ENCODE measurements at places on chromosomes 2 and 18.

DNA sequence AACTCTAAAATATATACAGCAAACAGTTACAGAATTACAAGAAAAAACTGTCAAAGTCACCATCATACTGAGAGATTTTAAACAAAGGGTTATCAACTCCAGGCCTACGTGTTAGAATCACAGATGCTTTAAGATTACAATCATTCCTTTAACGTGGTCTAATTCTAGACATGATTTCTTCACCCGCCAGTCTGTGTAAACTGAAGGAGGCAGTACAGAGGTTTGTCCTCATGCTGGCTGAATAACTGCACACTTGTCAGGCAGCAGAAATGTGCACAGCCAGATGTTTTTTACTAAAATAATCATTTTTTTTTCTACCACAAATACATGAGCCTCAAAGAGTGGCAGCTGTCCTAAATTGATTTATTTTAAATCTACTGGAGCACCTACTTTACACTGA, 15.5 kb upstream of the NEURL3 start:
- DNase-seq = no peak

DNA sequence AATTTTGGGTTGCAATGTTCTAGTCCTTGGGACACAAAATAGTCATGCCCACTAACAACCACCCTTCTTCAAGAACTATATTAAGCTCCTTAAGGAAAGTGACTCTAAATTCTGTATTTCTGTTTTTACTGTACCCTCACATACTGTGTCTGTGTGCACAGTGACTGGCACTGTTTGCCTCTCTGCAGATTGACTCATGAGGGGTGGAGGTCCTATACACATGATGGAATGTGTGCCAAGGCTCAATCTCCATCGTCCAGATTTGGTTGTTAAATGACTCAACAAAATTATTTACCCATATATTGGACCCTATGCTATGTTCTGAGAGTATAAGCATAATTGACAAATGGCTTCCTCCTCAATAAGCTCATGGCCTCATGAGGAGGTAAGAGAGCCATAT, 126.6 kb upstream of the CWC22 start:
- no peak for DNase-seq

DNA sequence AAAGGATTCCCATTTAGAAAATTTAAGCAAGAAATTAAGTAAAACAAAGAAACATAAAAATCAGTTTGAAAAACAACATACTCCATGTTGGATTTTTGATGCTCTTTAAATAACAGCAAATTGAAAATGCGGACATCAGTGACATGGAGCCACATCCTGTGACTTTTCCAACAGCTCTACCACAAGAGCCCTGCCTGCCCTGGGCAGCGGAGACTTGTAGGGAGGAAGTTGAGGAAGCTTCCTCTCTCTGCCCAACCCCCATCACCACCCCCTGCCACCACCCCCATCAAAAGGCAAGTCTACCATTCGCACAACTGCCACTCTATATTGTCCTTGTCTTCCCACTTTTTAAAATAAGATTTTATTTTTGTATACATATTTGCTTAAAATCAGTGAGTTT, 32.8 kb upstream of the DAPL1 start:
- DNase-seq = no peak

DNA sequence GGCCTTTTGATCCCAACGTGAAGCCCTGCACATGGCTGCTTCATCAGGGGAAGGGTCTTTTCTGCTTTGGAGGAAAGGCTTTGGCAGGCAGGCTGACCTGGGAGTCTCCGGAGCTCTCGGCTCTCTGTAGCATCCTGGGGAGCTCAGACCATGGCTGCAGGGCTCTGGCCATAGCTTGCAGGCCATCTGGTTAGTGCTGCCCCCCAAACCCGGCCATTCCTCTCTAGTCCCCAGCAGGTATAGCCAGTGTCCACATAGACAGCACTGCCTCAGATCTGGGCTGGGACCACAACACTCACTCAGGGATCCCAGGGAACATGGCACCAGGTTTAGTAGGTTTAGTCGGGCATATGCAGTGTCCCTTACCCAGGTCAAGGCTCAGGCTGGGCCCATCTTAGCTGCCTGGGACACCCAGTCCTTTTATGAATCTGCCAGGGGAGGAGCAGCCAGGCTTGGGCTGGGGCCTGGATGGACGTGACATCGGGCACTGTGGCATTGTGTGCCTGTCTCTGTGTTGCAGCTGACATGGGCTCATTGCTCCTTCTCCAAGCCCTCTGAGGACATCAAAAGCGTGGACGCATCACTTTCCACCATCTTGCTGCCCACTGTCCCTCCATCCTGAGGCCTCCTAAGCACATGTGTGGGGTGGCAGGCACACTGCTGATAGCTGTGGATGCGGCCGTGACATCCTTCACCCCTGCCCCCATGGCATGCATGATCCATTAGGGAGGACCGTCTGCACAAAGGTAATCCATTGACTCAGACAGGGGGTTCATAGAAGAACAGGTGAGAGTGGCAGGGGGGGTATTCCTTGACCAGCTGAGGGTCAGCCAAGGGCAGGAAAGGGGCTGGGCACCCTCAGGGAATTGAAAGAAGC, 19.2 kb upstream of the GPR35 start:
- DNase-seq = no peak

- DNase-seq = no peak
Measured at GRCh38 chr2:224982910-224983711, 59.2 kb downstream of the DOCK10 start.

DNA sequence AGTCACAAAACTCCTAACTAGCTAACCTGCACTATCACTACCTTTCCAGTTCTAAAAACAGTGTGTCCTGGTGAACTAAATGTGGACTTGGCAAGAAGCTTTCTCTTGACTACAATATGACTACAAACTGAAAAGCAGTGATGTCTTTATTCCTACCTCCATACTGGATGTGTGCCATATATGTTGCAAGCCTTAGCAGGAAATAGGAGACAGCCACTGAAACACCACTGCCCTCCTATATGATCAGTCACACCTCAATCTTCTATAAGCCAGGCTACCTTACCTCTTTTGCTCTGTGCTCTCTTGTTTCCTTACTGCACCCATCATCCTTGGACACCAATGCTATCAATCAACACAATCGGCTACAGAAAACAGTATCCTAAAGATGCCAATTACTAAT, 34.1 kb downstream of the SS18 start:
- no peak for DNase-seq

DNA sequence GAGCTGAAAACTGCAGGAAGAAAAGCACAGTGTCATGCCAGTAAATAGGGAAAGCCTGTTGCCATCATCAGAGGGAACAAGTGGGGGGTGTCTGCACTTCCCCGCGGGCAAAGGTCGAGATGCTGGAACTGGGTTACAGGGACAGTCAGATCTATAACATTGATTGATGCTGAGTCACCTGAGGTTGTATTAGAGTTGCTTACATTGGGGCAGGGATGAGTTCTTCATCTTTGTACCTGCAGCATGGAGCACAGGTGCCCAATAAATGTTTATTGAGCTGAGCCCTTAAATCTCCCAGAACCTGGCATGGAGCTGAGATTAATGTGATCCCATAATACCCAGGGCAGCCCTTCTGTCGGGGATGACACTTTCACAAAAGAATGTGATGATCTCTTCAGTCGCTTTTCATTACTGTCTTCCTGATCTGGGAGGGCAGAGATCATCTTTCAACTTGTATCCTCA, 5.9 kb upstream of the RNF152 start:
- DNase-seq = no peak

- no peak for DNase-seq
Measured at GRCh38 chr2:88654714-88655113, 27.4 kb upstream of the EIF2AK3 start.

DNA sequence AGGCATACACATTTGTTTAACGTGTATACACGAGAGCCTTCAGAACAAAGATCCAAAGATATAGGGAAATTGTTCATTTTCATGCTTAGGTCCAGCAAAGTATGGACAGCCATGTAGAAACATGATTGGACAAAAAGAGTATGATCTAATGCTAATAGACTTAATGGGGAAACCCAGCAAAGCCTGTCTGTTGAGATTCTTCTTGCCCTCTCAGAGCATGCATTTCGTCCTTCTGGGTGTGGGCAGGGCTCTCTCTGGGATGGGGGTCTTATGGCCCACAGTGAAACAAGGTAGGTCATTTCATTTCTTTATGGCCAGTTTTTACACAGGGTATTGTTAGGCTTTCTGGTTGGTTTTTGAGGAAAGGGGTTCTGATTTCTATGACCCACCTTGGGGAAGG, 124.4 kb downstream of the COMMD1 start:
- DNase-seq = no peak

DNA sequence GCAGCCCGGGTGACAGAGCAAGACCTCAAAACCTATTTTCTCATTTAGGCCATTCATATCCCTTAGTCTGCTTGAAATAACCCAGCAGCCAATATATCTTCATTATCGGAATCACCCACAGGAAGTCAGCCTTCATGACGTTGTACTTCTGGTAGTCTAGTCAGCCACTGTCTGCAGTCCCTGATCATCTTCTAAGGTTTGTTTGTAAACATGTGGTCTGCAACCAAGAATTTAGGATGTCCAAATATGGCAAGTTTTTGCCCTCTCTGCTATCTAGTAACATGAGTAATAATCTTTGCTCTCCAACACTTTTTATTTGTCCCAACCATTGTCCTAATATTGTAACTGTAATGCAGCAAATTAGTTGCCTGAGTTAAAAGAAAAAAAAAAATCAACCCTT, 92.5 kb downstream of the PRPF40A start:
- DNase-seq = no peak

DNA sequence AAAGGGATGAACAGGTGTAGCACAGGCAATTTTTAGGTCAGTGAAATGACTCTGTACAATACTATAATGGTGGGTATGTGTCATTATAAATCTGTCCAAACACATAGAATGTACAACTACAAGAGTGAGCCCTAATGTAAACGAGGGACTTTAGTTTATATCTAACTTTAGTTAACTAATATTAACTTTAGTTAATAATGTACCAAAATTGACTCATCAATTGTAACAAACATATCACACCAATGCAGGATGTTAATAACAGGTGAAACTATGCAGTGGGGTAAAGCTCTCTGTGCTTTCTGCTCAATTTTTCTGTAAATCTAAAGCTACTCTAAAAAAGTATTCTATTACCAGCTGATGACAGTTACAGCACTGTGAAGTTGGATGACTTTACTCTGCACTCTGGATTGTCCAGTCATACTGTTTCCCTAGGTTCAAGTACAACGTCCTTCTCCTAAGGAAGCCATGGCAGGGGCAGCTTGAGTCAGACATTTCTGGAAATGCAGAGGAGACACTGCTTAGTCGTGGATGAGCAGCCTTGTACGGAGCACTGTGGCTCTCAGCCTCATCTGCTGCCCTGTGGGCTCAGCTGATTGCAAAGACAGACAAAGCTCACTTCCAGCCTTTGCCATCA, 26.1 kb downstream of the TGFA start:
- no peak for DNase-seq
